ENCODE measurements at places on chromosomes 3 and 15. TPM values are rescaled to one million over a fixed set of nuclear protein-coding genes. Genes with fewer than 3 reads are reported as not detected.

DNA sequence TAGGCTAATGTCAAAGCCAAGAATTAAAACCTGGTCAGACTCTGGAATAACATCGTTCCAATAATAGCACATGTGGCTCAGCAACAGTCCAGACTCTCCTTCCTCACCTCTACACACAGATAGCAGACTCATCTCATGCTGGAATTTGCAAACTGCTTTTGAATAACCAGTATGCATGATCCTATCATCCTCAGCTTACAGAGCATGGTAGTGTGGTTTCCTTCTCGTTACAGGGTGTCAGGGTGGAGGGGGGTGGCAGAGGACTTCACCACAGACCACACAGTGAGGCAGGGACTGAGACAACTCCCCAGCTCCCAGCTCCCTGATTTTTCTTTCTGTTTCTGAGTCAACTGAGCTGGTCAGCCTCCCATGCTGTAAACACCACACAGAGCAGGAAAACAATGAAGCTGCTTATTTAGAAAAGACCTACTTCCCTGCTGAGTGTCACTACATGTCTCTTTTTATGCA is 101.6 kb downstream of the RPL22L1 start:
- no peak for DNase-seq

GATA2 gene
- total RNA-seq: 14.4 TPM

DNA sequence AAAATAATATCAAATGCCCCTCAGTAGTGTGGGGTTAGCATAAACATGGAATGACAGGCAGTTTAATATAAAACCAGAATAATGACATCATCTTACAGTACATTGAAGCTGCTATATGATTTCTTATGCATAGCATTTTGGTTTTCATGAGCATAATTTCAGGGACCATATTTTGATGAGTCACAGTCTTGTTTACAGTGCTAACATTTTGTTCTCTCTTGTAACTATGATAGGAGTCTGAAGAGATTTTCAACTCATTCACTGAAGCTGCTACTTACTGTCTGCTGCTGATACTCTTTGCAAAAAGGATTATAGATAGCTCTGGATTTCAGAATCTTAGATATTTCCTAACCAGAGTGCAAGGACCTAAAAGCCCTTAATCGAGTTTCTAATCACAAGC is 92.6 kb upstream of the CCDC54 start:
- DNase-seq: no peak

FETUB gene
- not detected for total RNA-seq

DNA sequence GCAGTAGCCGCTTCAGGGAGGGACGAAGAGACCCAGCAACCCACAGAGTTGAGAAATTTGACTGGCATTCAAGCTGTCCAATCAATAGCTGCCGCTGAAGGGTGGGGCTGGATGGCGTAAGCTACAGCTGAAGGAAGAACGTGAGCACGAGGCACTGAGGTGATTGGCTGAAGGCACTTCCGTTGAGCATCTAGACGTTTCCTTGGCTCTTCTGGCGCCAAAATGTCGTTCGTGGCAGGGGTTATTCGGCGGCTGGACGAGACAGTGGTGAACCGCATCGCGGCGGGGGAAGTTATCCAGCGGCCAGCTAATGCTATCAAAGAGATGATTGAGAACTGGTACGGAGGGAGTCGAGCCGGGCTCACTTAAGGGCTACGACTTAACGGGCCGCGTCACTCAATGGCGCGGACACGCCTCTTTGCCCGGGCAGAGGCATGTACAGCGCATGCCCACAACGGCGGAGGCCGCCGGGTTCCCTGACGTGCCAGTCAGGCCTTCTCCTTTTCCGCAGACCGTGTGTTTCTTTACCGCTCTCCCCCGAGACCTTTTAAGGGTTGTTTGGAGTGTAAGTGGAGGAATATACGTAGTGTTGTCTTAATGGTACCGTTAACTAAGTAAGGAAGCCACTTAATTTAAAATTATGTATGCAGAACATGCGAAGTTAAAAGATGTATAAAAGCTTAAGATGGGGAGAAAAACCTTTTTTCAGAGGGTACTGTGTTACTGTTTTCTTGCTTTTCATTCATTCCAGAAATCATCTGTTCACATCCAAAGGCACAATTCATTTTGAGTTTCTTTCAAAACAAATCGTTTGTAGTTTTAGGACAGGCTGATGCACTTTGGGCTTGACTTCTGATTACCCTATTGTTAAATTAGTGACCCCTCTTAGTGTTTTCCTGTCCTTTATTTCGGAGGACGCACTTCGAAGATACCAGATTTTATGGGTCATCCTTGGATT is at the start of gene MLH1:
Gene MLH1, plus strand, starts transcription at position 193 of the 958 bp plus-strand sequence. Its CDS starts 30 bp downstream, at position 223.
- peak; percentile 98 for DNase-seq

ALDH1A2 gene
- total RNA-seq: 19.6 TPM

SLC28A2 gene
- not detected for total RNA-seq

CAMK2N2 gene
- total RNA-seq: not detected

GRCh38 chr3:111621535-111621934 is 26.4 kb upstream of the ZBED2 start:
- no peak for DNase-seq

HACD3 gene
- total RNA-seq: 23.2 TPM

DNA sequence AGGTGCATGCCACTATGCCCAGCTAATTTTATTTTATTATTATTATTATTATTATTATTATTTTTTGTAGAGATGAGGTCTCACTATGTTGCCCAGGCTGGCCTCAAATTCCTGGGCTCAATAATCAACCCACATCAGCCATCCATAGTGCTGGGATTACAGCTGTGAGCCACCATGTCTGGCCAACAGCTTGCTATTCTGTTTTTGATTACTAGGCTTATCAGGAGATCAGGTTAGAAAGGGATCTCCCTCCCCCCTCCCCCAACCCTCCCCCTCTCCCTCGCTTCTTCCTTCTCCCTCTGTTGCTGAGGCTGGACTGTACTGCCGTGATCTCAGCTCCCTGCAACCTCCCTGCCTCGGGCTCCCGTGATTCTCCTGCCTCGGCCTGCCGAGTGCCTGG is 8.6 kb downstream of the CLN6 start:
- DNase-seq: no peak

GRCh38 chr3:169363318-169364265 is 299.9 kb downstream of the MECOM start:
- DNase-seq: no peak

DNA sequence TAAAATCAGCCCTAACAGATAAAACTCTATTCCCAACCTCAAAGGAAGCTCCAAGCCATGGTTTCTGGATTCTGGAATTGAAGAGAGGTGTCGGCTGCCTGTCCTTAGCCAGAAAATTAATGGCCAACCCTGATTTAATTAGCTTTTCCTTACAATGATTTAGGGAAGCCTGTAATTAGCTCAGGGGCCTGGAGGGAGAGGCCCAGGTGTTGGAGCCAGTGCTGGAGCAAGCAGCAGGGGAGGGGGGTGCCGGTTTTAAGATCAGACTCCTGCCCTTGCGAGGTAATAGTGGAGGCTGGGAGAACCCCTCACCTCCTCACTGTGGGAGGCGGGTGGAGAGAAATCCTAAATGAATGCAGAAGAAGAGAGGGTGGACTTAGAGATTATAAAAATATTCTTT is 14.7 kb upstream of the ATP2B2 start:
- no peak for DNase-seq

GRCh38 chr3:65406470-65406869 is 632.2 kb downstream of the MAGI1 start:
- no peak for DNase-seq

- DNase-seq: no peak
Observed at GRCh38 chr3:179630753-179631451, 21.9 kb upstream of the USP13 start.

DNA sequence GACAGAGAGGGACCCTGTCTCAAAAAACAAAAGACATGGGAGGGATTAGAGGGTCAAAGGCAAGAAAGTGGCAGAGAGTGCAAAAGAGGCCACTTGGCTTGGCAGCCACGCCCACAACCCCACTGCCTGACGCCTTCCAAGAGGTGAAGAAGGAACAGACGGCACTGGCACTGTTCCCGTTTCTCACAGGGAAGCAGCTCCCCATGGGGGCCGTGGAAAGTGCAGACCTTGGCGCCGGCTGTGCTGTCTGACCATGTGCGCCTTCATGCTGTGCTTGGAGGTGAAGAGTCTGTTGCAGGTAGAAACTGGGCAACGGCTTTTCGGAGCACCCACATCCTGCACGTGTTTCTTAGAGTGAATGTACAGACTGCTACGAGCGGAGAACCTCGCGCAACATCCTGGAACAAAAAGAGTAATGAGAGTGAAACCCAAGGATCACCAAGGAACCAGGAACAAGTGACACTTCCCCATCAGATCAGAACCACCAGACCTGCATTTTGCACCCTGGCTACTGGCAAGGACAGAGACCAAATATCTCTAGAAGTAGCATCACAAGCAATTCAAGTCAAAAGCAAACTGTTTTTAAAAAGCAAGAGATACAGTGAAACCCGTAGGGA is 9.7 kb downstream of the ZXDC start:
- DNase-seq: no peak

- no peak for DNase-seq
Observed at GRCh38 chr3:158711886-158712285, 20.4 kb downstream of the RARRES1 start.

STRA6 gene
- total RNA-seq: 1.0 TPM

- no peak for DNase-seq
Observed at GRCh38 chr3:6435951-6436350, 425.0 kb upstream of the GRM7 start.

GRCh38 chr3:114362815-114363214 is 69.0 kb downstream of the TIGIT start:
- no peak for DNase-seq

DNA sequence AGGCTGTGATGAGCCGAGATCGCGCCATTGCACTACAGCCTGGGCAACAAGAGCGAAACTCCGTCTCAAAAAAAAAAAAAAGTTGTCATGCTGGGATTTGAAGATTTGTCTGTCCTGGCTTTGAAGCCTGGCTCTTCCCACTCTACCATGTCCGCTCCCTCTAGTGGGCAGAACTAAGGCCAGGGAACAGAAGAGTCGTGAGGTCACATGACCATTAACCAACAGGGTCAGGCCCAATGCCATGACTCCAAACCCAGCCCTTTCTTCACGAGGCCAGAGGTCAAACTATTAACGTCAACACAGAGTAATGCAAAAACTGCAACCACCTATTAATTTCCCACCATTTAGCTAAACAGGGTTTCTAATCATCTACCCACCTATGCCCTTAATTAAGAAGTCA is 212.1 kb downstream of the ADAMTS17 start:
- DNase-seq: no peak

DNA sequence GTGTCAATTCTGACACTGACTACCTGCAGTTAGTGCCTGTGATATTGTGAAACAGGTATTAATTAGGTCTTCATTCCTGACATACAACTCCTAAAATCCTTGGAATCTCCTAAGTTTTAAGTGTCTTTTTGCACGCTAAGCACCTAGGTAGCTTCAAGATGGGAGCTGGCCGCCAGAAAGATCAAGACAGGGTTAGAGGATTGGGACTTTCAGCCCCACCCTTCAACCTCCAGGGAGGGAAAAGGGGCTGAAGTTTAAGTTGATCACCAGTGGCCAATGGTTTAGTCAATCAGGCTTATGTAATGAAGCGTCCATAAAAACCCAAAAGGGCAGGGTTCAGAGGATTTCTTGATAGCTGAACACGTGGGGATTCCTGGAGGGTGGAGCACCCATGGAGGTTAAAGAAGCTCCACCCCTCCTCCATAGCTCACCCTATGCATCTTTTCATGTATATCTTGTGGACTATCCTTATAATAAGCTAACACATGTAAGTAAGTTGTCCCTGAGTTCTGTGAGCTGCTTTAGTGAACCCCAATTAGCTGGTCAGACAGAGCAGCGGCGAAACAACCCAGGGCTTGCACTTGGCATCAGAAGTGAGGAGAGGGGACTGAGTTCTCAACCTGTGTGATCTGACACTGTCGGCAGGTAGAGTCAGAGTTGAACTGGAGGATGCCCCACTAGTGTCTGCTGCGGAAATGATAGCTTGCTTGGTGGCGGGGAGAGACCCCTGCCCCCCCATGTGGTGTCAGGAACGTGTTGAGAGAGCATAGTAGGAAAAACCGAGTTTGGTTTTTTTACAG is 12.8 kb upstream of the SRP14 start:
- peak; percentile 8 for DNase-seq

GRCh38 chr3:58260261-58260731 is 22.7 kb downstream of the ABHD6 start:
- DNase-seq: no peak

FGF7 gene
- total RNA-seq: 178 TPM

DNA sequence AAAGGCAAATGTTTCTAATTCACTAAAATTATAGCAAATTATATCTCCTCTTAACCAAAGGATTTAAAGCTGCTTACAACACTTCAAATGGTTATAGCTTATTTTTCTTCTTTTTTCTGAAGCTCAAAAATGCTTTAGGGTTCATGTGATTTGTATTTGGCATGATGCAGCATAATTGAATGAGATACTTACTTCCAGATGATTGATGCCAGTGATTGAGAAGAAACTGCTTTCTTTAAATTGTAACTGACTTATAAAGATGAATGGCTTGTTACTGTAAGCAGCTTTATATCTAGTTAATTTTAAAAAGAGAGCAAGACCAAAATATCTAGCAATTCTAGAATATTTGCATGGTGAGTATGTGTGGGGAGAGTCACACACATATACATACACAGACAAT is 270.7 kb upstream of the THRB start:
- no peak for DNase-seq

- DNase-seq: no peak
Observed at GRCh38 chr3:58424613-58425012, 9.0 kb downstream of the PDHB start.

DNA sequence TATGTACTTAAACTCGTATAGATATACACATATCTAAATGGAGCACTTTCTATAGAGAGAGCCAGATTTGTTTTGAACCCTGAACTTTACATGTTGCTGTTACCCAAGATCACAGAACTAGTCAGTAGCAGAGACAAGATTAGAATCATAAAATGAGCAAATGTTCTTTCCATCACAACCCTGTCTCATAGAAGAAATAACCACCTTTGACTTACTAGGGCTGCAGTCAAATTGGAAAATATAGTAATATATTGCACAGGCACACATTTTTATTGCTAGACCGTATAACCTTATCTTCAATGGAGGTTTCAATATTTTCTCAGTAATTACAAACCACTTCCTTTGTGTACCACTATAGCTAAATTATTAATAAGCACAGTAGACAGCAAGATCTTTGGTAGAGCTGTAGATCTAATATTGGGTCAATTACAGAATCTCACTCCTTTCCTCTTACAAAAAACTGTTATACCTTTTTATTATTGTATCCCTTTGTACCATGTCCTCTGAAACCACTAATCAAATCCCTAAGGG is 41.5 kb upstream of the TBL1XR1 start:
- no peak for DNase-seq

DNA sequence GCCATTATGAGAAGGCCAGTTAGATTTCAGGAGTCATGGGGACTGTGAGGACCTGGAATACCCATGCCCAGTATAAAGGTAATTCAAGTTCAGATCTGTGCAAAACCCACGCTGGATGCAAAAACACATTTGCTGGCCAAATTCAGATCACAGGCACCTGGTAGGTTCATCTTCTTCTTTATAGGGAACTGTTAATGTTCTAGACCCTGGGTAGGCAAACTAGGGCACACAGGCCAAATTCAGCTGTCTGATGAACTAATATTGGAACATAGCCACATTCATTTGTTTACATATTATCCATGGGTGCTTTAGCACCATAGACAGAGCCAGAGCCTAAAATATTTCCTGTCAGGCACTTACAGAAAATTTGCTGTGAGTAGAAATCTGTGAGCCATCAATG is 241.4 kb downstream of the PTPRG start:
- DNase-seq: no peak

All from breast epithelium (tissue), 4 donors.